Spinal cord (tissue), 10 donors: ENCODE measurements at places on chromosomes 4 and X. TPM values are rescaled to one million over a fixed set of nuclear protein-coding genes. Genes with fewer than 3 reads are reported as not detected.

Gene SYN1
- 10.1 TPM for total RNA-seq

Gene CXorf65
- total RNA-seq, result not detected

Gene CLDN22
- total RNA-seq, result 0.06 TPM

Gene F11
- 2.2 TPM for total RNA-seq

Gene RHOXF2
- total RNA-seq, result not detected

Gene MAPK10
- 202 TPM for total RNA-seq

Gene STBD1
- total RNA-seq, result 3.2 TPM

Gene NHS
- total RNA-seq, result 16.9 TPM

Gene HSD17B10
- 102 TPM for total RNA-seq

Gene GLOD5
- total RNA-seq, result not detected

Gene CLNK
- total RNA-seq, result under 0.01 TPM

Gene TMSB4X
- total RNA-seq, result 2,806 TPM

Gene TRIM60
- not detected for total RNA-seq

Gene DDX53
- not detected for total RNA-seq

Gene USP17L10
- total RNA-seq, result not detected

Gene PABPC1L2B
- total RNA-seq, result 0.72 TPM

Gene ZAR1
- total RNA-seq, result 0.44 TPM

Gene SYNPO2
- total RNA-seq, result 11.7 TPM

Gene RPGR
- 16.6 TPM for total RNA-seq

Gene NPY2R
- 0.39 TPM for total RNA-seq

Gene MAGEA2B
- not detected for total RNA-seq

Gene LRP2BP
- total RNA-seq, result 9.2 TPM

Gene P2RY10
- not detected for total RNA-seq

Gene ACE2
- 1.9 TPM for total RNA-seq

Gene RIPPLY1
- total RNA-seq, result 0.28 TPM

Gene NLGN4X
- total RNA-seq, result 17.5 TPM

Gene RS1
- not detected for total RNA-seq

Gene RAI2
- total RNA-seq, result 1.8 TPM

Gene LRAT
- 0.50 TPM for total RNA-seq

Gene AMER1
- total RNA-seq, result 11.4 TPM

Gene CCDC110
- total RNA-seq, result 2.0 TPM

Gene ZNF280C
- total RNA-seq, result 6.4 TPM

Gene CT45A2
- total RNA-seq, result not detected

Gene TMEM131L
- 6.5 TPM for total RNA-seq

Gene FRMD7
- total RNA-seq, result 2.4 TPM

Gene CHRNA9
- total RNA-seq, result not detected

Gene NXF2
- not detected for total RNA-seq
